HepG2 (cell line): ENCODE measurements at places on chromosomes 7 and 10.

DNA sequence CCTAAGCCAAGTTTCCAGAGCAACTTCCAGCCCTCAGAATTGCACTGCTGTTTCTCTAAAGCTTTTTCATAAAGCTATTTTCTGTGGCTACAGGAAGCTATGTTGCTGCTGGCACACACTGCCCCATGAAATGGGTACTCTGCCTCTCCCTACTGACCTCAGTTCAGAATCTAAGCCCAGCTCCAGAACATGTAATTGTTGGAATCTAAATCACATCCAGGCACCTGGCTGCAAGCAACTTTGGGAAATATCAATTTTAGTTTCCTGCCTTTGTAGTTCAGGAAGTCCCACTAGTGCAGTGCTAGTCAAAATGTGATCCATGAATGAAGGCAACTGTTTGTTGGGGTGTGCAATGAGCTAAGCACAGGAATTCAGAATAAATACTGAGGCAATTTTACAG lies 226.2 kb downstream of the THSD7A start:
- no peak for DNase-seq

GRCh38 chr10:129500617-129501339 lies 33.7 kb downstream of the MGMT start:
- DNase-seq, result peak; percentile 57

- DNase-seq, result peak; percentile 55
These were observed 169.9 kb upstream of the ASAH2 start for GRCh38 chr10:50421026-50421719.

DNA sequence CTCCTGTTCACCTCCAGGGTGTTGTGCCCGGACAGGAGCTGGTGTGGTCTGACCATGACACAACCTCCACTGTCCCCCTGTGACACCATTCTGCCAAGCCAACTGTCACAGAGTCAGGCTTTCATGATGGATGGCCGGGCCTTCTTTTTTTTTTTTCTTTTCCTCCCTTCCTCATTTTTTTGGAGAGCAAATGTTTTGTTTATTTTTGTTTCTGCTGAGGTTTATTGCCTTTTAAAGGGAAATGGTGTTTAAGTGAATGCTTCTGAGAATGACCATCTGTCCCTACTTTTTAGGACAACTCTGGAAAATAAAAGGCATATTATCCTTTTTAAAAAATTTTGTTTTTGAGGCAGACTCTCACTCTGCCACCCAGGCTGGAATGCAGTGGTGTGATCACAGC lies 115.1 kb upstream of the NPS start:
- no peak for DNase-seq

GRCh38 chr10:93461807-93462178 lies 20.3 kb downstream of the MYOF start:
- no peak for DNase-seq

GRCh38 chr10:96500519-96500918 lies 13.2 kb downstream of the TLL2 start:
- no peak for DNase-seq

GRCh38 chr10:34116220-34116641 lies 698.9 kb downstream of the PARD3 start:
- DNase-seq, result peak; percentile 60

DNA sequence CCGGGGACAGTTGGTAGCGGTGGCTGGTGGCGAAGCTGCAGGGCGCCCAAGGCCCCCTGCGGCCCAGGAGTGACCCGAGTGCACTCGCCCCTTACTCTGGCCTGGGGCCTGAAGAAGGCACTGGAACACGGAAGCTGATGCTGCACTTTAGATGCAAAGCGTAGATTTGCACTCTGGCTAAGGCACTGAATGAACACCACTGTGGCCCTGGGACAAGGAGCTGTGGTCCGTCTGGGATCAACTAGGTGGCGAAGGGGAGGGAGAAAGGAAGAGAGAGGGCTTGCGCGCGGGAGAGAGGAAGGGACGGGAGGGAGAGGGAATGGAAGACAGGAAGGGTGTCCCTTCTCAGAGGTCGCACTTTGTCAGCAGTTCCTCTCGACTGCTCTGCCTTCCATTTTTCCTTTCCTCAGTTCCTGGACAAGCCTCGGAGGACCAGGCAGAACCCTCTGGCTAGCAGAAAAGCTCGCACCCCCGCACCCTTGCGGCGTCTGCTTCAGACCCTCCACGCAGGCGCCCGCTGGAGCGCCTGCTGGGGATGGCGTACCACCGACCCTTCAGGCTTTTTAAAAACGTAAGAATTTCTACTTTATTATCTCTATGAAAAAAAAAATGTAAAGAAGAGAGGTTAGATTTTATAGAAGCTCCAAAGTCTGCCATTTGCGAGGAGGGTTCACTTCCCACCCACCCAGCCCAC lies 1.2 kb downstream of the FERD3L start:
- DNase-seq, result no peak

DNA sequence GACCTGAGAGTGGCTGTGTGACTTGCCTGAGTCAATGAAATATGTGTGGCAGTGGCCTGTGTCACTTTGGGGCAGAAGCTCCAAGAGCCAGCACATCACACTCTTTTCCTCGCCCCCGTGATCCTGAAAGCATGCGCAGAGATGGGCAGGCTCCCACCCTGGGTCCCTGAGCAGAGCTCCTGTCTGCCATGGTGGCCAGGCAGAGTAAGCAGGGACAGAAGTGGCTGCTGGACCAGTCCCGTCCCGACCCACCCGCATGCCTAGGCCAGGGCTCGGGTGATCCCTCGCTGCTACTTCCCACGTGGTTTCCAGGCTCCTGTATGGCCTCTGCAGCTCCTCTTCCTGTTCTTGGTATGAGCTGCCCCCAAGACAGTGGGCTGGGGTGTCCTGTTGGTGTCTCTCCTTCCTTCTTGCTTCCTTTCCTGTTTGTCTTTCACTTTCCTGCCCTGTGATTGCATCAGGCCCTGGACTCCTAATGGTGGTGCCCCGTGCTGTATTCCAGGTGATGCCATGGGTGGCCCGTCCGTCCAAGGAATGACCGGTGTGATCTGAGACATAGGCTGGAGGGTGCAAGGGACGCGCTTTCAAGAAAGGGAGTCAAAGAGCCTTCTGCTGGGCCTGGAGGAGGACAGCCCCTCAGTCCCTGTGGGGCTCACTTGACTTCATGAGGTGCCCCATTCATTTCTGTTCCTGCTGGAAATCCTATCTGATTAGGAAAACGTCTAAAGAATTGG lies 71.4 kb upstream of the SHH start:
- no peak for DNase-seq

DNA sequence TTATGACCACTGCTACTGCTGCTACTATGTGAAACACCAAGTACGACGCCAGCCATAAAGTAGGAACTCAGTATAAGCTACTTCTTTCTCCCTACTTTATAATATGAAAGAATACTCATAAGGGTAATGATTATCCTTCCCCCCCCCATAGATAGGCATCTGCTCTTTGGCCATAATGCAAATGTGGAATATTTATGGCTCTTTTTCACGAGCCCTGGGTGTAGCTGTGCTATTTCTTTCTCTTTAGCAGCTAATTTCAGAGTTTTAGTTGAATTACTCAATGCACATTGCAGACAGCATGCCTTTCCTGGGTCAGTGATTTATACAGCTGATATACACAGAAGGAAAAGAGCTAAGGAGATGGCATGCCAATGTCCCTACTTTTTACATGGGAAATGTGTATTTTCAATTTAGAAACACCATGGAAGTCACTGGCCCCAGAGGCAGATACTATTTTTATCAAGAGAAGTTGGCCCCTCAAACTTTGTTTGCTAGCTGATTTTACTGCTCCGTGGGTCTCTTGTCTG lies 234.1 kb upstream of the KIAA1217 start:
- DNase-seq, result no peak

DNA sequence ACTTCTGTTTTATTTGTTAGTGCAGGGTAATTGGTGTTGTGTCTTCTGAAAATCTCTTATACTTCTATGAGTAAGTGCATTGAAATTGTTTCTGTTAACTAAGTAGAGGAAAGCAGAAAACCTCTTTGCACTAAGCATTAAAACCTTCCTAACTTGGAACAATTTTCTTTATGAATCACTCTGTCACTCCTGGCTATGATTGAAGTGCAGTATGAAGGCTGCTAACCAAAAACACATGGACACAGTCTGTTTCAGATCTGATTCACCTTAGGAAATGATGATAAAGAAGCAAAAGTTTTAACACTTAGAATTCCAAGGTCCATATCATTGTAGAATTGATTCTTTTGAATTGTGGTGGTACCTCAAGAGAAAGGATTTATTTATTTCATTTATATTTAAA lies 41.9 kb downstream of the MET start:
- no peak for DNase-seq

- peak; percentile 62 for DNase-seq
These were observed 10.2 kb downstream of the UMAD1 start for GRCh38 chr7:7650682-7651206.

DNA sequence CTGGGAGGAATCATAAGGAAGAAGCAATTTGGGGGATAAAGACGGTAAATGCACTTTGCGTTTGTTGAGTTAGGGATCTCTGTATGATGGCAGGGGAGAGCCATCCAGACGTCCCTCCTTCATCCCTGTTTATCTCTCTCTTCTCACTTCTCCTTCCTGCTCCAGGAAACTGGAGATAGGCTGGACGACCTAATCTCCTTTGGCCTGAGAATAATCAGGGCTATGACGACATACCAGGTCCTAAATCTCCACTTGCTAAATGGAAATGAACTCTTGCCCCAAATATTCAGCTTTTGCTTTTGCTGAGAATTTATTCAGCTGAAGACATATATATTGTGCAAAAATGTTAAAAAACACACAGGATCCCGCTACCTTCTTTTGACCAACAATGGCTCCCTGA lies 182.9 kb upstream of the INHBA start:
- no peak for DNase-seq

GRCh38 chr10:37734971-37735370 lies 122.4 kb downstream of the ZNF248 start:
- DNase-seq, result peak; percentile 72

DNA sequence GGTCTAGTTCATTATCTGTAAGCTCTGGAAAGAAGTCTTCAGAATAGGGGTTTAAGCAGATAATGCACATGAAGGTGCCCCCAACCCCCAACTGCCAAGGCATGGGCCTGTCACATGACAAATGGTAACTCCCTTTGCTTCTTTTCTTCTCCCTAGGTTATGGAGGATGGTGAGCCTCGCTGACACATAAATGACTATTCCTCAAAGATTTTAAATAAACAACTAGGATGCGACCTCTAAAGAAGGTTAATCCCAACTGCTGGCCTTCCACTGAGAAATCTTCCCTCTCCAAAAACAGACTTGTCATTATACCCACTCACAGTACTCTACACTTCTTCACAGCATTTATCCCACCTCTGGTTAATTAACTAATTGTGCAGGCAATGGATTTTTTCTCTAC lies 75.7 kb upstream of the FAM133B start:
- DNase-seq, result no peak

- no peak for DNase-seq
These were observed 73.3 kb downstream of the CREB3L2 start for GRCh38 chr7:137928626-137929025.

DNA sequence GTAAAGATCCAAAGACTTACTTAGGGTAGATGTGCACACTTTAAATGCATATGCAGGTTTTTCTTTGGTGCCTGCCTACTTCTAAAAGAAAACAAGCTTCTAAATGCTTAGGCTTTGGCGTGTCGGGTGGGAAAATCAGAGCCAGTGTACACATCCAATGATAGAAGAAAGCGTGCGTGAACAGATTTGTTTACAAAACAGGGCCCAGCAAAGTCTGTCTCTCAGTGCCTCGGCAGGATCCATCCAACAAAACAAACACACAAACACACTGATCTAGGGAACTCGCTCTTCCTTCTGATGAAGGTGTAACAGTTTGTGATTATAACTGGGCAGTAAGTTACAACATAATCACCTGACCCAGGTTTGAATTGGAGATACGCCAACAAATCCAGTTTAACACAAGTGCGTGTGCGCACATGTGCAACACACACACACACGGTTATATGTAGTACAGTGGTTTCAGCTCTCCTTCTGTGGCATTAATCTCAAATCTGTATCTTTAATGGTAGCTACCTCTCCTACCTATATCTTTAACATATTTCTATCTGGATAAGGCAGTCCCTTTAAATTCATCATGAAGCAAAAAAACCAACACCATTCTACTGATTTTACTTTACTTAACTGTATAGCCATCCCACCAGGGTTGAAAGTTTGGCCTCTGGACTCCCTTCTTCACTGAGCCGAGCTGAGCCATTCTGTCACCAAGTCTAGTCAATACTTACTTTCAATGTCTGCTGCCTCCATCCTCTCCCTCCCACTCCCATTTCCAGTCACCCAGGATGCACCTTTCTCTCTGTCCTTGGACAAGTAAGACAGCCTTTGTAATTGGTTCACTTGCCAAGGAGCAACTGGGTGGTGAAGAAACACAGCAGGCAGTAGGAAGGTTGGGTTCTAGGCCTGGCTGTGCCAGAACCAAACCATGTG lies 184.4 kb upstream of the KLF14 start:
- no peak for DNase-seq

GRCh38 chr10:73879296-73880173 lies 5.2 kb upstream of the CAMK2G start:
- peak; percentile 74 for DNase-seq

DNA sequence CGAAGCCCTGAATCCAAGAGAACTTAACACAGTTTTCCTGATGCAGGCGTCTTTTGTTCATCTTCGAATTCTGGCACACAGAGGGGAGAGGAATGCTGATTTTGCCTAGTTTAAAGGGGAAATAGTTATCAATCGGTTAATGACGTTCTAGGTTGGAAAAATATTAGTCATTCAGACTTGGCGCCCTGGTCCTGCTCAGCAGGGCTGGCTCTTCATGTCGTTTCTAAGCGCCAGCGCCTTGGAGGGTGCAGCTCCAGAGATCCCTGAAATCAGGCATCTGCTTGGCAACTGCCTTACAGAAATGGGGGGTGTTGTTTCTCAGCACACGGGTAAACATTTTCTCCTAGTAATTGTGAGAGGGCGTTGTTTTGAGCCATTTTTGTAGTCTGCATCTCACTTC lies 1.3 kb upstream of the PRTFDC1 start:
- DNase-seq, result no peak

DNA sequence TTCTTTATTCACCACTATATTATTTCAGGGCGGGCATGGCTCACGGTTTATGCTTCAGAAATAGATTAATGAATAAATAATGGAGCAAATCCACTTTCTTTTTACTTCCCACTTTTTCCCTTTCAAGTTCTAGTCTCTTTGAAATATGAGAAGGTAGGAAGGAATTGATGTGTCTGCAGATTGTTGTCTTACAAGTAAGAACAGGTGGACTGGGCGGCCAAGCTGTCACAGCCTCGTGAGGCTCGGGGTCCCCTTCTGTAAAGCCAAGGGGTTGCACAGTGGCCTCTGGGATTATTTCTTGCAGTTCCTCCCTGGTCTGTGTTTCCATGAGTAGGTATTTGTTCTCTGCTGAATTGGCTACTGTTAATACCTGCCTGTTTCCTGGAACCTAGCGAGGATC lies 11.2 kb downstream of the VWA2 start:
- DNase-seq, result no peak

- DNase-seq, result no peak
These were observed 51.9 kb upstream of the CFAP46 start for GRCh38 chr10:132994185-132994796.
